ENCODE measurements at places on chromosomes 7 and 10.
A peak's percentile ranks its signal among the peaks of the same experiment; 100 is the strongest.

DNA sequence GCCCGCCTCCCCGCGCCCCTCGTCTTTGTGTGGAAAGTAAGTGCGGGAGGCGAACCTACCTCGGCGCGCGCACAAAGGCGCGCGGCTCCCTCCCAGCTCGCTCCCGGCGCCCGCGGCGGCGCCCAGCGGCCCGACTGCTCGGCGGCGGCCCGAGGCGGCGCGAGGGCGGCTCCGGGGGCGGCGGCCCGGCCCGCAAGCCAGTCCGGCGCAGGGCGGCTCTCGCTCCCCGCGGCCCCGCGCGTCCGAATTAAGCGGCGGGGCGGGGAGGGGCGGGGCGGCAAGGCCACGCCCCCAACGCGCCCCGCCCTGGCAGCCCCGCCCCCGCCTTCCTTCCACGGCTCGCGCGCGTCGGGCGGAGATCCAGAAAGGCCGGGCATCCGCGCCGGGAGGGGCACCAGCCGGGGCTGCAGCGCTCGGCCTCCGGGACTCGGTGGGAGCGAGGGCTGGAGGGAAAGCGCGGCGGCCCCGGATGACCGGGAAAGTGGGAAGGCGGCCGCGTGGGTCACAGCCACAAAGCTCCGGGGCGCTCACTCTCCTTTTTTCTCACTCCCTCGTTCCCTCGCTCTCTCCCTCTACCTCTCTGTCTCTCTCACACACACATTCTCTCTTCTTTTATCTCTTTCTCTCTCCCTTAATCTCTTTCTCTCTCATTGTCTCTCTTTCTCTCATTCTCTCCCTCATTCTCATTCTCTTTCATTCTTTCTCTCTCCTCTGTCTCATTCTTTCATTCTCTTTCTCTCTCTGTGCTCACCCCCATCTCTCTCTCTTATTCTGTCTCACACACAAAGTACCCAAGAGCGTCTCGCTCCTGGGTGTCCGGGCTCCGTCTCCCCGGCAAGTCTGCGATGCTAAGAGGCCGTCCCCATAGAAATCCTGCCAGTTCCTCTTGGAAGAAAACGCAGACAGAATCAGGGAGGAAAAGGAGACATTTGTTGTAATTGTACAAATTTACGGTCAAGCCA, 170.2 kb downstream of the FAM107B start:
- DNase-seq: peak; percentile 87

DNA sequence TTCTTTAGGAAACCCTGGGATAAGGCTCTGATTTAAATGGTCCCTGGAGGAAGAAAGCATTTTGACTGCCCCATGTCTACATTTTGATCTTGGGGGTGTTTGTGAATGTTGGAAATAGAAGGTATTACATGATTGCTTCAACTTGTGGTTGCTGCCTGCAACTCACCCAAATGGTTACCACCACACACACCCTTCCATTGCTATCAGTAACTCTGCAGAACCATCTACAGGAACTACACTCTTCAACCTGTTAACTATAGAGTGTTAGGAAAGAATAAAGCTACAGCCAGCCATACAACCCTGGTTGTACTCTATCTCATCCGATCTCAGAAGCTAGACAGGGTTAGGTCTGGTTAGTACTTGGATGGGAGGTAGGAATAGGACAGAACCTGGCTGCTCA, 71.2 kb downstream of the APBB1IP start:
- no peak for DNase-seq

- no peak for DNase-seq
Observed at GRCh38 chr7:116162254-116162653, 48.1 kb upstream of the TES start.

GRCh38 chr7:17207220-17207619, 91.2 kb upstream of the AHR start:
- DNase-seq: no peak

- no peak for DNase-seq
Observed at GRCh38 chr7:91013078-91013477, 251.2 kb upstream of the FZD1 start.

DNA sequence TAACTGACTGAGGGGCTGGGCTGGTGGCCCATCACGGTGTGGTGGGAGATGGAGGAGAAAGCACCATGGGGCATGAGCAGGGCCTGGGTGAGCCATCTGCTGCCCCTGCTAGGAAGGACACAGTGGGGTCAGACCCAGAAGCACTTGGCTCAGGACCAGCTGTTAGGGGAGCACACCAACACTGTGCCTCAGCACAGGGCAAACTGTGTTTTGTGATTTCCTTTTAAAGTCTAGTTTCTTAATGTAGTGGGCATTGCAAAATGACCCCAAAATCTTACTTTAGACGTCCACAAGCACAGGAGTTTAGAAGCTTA, 41.2 kb downstream of the NCAPG2 start:
- DNase-seq: no peak

DNA sequence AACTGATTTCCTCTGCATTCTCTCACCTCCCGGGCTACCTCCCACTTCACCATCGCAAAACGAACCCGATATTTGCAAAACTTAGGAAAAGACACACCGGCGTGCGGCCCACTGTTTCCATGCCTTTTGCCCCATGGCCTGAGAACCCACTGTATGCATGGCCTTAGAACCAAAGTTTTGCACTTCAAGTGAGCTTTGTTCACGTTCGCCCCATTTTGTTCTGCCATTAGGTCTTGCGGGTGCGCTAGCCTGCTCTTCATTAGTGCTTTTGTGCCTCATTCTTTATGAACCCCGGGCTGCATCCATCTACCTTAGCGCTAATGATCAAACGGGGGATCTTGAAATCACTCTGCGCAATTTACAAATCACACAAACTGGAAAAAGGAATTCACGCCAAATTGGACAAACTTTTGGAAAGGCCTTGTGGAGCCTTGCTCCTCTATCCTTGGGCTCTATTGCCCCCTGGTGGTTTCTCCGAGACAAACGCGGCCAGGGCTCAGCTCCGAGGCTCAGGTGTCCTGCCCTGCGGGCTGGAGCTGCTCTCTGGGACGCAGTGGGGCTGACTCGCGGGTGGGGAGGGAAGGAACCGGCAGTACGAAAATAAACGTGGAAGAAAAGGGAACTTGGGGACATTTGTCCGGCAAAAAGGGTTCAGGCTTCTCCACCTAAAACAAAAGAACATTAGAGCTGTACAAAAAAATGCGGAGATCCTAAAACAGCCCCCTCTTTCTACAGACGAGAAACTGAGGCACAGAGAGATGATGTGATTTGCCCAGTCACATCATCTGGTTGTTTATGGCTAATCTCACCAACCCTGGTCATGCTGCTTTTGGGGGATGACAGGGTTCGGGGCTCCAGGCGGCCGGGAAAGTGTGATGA, 300.4 kb upstream of the NFE2L3 start:
- peak; percentile 95 for DNase-seq

GRCh38 chr10:108957681-108958080, 965.6 kb downstream of the XPNPEP1 start:
- no peak for DNase-seq

GRCh38 chr10:126504761-126505112, 116.5 kb upstream of the ADAM12 start:
- no peak for DNase-seq

- DNase-seq: no peak
Observed at GRCh38 chr10:71429304-71429703, 32.6 kb downstream of the CDH23 start.

DNA sequence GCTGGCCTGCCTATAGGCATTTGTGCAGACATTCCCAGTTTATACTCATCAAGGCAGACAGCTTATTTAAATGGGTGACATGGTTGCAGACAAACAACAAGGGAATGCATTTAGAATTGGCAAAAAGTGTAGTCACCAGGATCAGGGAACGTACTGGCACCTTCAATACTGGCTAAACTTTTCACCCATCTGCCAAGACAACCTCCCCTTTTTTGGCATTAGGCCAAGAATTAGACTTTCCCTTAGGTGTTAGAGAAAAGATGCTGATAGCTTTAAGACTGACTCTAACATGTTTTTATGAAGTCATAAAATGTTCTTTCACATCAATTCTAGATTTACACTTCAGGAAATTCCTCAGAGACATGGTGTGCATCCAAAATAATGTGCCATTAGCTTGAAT, 365.9 kb downstream of the PHTF2 start:
- no peak for DNase-seq

DNA sequence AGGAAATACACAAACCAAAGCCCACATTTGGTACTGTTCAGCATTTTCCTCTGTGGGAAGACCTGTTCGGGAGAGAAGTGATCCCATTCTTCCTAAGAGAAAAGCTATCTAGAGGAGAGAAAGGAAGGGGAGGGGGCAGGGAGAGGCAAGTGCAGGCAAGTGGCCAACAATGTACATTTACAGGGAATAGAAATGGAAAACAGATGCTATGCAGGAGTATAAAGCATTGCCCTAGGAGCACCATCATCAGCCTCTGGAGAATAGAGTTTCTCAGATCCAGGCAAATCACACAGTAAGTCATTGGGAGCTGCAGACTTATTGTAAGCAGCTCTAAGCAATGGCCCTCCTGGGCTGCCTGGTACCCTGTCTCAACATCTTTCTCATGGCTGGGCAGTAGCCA, 424.4 kb upstream of the AUTS2 start:
- no peak for DNase-seq

DNA sequence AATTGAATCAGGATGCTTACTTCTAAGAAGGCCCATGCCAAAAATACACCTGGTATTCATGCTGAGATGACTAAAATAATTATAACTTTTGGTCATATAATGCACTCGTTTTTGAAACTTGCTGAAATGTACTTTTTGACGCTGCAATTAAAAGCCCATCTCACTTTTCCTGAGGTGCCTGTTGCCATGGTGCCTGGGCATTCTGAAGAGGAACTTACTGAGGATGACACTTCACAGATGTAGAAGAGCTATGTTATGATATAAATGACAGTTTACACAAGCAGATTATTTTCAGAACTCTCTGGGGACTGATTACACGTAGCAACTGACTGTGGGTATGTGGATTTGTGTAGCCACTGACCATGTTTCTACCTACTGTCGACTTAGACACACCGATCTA, 182.4 kb downstream of the TPK1 start:
- DNase-seq: no peak
